ENCODE measurements at places on chromosomes 4 and X. TPM values are rescaled to one million over a fixed set of nuclear protein-coding genes. Genes with fewer than 3 reads are reported as not detected.

SLC4A4 gene
- 0.06 TPM for total RNA-seq

RTL3 gene
- not detected for total RNA-seq

GRIPAP1 gene
- total RNA-seq: 54.3 TPM

HPGDS gene
- not detected for total RNA-seq

F9 gene
- total RNA-seq: not detected

All from activated naive CD8-positive, alpha-beta T cell treated with anti-CD3 and anti-CD28 coated beads for 36 hours (primary cell).